ENCODE measurements at places on chromosomes 1 and 21.

DNA sequence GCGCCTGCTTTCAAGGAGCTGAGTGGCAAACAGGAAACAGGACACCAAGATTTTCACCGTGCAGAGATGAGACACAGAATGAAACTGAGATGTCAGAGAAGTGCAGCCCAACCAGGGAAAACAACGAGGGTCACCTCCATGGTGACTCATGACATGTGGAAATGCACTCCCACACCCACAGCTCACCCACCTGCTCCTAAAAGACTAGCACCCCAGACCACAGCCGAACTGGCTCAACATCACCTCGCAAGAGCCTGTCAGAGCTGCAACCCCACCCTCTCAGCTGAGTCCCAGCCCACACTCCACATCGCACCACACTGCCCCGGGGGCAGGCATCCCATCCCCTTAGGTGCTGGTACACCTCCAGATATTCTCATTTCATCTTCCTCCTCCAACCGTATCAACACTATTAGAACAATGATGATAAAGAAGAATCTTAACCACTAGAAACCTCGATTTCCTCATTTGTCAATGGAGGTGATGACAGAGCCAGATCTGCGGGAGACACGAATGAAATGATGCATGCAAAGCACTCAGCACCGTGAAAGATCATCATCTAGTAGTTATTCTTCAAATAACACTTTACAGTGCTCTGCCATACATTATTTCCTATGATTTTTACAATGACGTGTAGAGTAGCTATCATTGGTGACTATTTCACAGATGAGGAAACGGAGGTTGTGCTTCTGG is 103.2 kb downstream of the DMRTB1 start:
- DNase-seq, result no peak

DNA sequence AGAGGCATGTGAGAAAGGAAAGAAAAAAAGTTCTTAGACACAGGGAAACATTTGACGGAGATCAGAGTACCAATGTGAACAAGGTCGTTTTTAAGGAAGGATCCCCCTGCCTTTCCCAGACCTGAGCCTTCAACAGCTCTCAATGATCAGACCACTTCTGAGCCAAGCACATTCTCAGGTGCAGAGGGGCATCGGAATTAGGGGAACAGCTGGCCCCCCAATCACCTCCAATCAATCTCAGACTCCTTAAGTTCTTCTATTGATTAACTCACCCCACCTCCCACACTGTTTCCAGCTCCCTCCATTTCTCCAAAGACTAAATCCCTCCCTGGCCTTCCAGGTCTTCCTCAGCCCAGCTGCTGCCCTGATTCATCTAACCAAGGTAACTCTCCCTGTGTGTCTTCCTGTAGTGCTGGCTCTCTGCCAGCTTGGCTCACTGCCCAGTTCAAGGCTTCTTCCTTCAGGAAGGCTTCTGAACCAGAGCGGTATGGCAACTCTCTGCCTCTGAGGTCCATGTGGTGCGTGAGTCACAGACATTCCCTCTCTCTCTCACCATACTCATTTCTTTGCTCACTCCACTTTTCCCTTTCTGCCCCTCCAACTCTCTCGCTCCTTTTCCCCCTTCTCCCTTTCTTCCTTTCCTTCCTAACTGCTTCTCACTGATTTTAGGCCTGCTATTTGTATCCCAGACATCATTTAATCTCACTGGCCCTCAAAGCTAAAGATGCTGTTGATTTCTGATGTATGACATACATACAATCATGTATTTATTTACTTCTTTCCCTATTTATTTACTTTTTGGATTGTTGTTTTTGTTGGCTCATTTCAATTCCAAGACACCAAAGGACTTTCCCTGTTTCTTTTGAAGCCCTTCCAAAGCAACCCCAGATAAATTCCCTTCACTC is 18.1 kb downstream of the CFAP45 start:
- peak; percentile 95 for DNase-seq

GRCh38 chr1:153466908-153467307 is 6.5 kb upstream of the S100A7 start:
- DNase-seq, result no peak

DNA sequence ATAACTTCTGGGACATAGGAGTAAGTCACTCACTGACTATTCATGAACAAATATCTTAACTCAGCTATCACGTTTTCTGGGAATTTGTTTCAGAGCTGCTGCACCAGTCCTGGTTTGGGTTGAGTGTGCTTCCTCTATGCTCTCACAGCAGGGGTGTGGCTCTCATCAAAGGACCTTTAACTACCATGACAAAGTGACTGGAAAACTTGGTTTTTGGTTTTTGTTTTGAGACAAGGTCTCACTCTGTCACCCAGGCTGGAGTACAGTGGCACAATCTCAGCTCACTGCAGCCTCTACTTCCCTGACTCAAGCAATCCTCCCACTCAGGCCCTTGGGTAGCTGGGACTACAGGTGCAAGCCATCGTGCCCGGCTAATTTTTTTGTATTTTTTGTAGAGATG is 4.1 kb downstream of the ILDR2 start:
- DNase-seq, result no peak

DNA sequence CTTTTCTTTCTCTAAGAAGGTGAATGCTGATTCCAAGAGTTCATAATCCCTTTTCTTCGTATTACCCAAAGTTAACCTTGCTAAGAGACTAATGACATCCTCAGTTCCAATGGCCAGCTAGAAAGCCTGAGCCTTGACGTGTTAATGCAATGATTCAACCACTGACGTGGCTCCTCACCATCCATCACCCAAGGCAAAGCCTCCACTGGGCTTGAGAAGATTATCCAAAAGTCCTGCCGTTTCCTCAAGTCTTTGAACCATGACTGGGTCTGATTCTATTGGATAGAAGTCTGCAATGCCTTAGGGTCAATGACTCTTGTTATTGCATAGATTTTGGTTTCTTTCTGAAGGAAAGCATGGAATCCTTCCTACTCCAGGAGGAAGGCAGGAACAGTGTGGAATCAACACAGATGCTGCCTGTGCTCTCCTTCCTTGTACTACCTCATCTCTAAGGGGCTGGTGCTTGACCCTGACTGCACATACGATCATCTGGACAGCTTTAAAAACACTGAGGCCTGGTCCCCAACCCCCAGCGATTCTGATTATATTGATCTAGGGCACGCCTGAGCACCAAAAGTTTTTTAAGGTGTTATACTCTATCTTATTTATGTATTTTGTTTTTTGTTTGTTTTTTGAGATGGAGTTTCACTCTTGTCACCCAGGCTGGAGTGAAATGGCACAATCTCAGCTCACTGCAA is 69.3 kb upstream of the ANGPTL1 start:
- DNase-seq, result no peak

DNA sequence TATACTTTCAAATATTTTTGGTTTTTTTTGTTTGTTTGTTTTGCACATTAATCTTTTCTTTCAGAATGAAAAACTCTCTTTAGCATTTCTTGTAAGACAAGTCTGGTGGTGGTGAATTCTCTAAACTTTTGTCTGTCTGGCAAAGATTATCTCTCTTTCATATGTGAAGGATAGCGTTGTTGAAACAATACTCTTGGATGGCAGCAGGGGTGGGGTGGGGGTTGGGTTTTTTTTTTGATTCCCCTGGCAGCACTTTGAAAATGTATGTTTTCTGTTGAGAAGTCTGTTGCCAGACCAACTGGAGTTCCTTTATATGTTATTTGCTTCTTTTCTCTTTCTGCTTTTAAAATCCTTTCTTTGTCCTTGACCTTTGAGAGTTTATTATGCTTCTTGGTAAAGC is 160.2 kb downstream of the VAV3 start:
- DNase-seq, result no peak

DNA sequence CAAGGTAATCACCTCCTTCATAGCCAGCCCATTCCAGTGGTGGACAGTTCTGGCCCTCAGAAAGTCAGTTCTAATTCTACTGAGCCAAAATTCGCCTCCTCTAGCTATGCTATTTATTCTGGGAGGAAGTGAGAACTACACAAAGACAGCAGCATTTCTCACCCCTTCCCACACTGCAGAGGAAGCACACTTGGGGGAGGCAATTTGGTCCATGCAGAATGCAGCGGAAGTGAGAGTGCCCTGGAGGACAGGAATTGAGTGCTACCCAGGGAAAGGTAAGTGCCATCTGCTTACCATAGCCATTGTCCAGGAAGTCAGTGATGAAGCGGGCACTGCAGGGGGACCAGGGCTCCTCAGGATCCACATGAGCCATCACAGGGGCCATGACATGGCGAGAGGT is 3.7 kb downstream of the ADAMTS4 start:
- DNase-seq, result no peak

- DNase-seq, result no peak
Observed at GRCh38 chr21:45869121-45870007, 112.2 kb upstream of the COL6A1 start.
